ENCODE measurements at places on chromosomes 4 and X.

DNA sequence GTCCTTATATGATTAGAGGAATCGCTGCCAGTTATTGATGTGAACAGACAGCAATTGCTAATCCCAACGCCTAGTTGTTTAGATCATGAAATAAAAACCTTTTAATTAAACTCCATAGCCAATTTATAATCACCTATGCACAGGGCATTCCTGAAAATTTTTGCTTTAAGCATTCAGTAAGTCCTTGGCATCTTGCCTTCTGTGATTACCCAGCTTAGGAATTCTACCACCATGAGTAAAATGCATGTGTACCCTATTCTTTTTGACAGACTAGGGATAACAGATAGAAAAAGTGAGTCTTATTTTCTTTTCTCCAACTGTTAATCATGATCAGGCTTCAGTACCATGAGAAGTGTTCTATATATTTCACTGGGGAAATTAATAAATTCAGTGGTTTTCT lies 995.3 kb upstream of the GRIA3 start:
- DNase-seq = no peak

DNA sequence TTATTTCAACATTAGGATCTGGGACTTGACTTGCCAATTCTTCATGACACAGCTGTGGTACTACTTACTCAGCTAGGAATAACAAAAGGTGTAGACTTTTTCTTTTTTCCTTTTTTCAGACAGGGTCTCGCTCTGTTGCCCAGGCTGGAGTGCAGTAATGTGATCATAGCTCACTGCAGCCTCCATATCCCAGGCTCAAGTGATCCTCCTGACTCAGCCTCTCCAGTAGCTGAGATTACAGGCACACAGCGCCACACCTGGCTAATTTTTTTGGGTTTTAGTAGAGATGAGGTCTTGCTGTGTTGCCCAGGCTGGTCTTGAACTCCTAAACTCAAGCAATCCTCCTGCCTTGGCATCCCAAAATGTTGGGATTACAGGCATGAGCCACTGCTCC lies 16.3 kb downstream of the NOA1 start:
- no peak for DNase-seq

GRCh38 chr4:106080376-106080775 lies 185.1 kb downstream of the NPNT start:
- no peak for DNase-seq

- DNase-seq = no peak
These were observed 558.3 kb upstream of the GRIA3 start for GRCh38 chrX:122625821-122626220.

GRCh38 chr4:98577956-98578355 lies 80.5 kb downstream of the TSPAN5 start:
- no peak for DNase-seq

DNA sequence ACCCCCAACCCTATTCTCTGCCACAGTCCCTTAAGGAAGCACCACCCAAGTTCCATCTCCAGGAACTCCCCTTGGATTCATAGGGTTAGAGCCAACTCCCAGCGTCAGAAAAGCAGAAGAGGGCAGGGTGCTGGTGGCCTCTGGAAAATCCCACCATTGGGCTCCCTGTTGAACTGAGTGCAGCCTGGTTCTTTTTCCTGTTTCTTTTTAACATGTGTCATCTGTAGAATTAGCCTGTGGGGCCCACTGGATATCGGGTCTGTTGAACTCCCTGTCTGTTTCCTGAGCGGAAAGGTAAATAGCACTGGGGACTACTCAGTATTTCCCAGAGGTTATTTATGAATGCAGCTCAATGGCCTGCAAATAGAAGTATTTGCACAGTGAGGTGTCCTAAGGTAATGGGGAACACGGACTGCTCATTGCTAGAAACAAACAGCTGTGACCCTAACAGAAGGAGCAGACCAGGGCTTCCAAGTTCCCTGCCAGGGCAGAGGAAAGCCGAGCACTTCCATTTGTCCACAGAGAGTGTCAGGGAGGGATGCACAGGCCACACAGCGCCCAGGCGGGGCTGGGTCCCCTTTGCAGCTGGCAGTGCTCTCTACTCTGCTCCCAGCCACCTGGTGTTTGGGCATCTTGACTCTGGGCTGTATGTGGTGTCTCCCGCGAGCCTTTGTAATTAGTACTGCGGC lies 102.6 kb downstream of the FHDC1 start:
- peak; percentile 11 for DNase-seq

GRCh38 chr4:43399726-43400125 lies 507.2 kb downstream of the GRXCR1 start:
- DNase-seq = no peak

GRCh38 chrX:9650091-9650490 lies 115.6 kb downstream of the GPR143 start:
- no peak for DNase-seq

- no peak for DNase-seq
These were observed 163.3 kb downstream of the MID1 start for GRCh38 chrX:10457092-10457491.

DNA sequence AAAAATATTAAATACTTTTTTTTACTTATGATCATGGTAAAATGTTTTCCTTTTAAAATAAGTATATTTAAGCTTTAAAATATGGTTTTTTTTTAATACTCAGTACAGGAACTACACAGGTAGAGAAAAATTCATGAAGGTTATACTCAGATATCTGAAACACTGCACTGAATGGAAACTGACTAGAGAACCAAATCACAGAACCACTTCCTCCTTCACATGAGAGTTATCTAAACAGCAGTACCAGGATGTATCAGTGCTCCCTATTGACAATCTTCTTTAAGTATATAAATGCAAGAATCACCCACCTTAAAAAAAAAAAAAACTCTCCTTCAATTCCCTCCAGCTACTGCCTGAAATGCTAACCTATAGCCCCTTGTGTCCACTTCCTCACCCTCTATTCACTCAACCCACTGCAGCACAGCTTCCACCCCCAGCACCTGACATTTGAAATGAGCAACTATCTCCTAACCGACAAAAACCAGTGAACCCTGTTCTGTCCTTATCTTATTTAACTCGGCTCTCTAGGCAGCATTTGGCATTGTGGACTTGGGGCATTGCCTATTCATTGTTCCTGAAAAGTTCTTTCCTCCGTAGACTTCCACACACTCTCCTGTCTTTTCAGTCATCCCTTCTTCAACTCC lies 9.1 kb downstream of the SLC7A3 start:
- DNase-seq = no peak

- no peak for DNase-seq
These were observed 112.2 kb upstream of the MAP3K15 start for GRCh38 chrX:19627533-19627932.

- DNase-seq = no peak
These were observed 44.2 kb upstream of the SPRY1 start for GRCh38 chr4:123352240-123352945.

GRCh38 chr4:139129206-139129605 lies 47.8 kb downstream of the ELF2 start:
- no peak for DNase-seq

DNA sequence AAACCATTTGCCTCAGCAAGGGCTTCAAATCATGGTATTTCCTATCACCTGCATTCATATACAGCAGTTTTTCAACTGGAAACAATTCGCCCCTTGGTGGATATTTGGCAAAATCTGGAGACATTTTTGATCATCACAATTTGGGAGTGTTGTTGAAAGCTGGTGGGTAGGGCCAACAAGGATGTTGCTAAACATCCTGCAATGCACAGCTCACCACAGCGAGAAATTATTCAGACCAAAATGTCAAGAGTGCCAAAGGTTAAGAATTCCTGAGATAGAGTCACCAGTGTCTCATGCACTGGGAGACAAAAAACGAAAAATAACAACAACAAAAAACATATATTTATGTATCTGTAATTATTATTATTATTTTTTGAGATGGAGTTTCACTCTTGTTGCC lies 435.2 kb upstream of the CTSO start:
- DNase-seq = no peak

- no peak for DNase-seq
These were observed 3.0 kb downstream of the MAGED2 start for GRCh38 chrX:54810532-54810931.

- peak; percentile 42 for DNase-seq
These were observed 264.6 kb downstream of the SNCA start for GRCh38 chr4:89572224-89572858.

DNA sequence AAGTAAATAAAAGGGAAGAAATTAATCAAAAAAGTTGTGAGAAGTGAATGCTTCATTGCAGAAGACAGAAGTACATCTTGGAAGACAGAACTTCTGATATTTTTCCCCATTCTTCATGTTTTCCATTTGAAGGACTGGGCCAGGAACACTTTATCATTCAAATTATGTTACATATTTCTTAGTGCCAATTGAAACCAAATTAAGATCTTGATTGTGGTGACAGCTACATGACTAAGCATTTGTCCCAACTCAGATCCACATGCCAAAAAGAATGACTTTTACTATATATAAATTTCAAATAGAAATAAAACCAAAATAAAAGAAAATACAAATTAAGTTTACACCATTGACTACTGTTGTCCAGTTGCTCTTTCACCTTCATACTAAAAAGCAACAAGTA lies 14.0 kb upstream of the FGF5 start:
- DNase-seq = no peak

DNA sequence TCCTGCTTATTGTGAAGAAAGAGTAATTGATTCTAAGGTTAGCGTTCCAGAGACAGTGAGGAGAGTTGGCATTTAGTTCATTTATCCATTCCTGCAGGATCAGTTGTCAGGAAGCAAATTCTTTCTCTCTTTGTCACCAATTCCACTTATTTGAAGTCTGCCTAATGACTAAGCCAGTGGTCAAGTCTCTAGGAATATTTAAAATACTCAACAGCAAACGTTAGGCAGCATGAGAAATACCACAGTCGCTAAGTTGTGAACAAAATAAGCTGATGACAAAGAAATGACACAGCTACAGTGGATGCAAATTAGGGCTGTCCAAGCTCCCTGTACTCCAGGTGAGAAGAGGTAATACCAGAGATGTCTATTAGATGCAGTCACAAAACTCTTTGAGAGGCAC lies 6.6 kb upstream of the MAGEB17 start:
- DNase-seq = no peak

- no peak for DNase-seq
These were observed 11.3 kb downstream of the APBB2 start for GRCh38 chr4:41202820-41203568.

DNA sequence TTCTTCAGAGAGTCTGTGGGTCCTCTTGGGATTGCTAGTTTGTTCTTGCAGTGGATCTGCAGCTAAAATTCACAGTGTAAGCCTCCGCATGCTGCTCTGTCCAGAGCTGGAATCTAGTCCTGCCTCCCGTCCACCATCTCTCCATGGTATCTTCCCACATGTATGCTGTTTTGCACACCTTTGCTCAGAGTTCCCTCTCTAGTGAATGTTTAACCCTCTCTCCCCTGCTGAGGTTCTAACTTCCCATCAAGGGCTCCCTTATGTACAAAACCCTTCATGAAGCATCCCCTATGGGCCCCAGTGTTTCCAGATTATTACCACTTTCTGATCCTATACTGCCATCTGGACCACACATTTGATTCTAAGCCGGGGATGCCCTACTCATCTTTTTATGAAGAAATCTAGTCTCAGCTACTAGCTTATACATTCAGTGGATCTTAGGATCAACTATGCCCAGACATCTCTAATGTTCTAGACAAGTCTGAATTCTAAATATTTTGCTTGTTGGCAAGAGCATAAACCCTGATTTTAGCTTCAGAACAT lies 157.3 kb downstream of the CPEB2 start:
- no peak for DNase-seq

GRCh38 chrX:96752781-96753180 lies 68.1 kb downstream of the DIAPH2 start:
- DNase-seq = no peak

- DNase-seq = no peak
These were observed 4.8 kb downstream of the LETM1 start for GRCh38 chr4:1851160-1851559.

- no peak for DNase-seq
These were observed 140.1 kb downstream of the SPANXN4 start for GRCh38 chrX:143165778-143166177.

- no peak for DNase-seq
These were observed 136.9 kb upstream of the PDE5A start for GRCh38 chr4:119765469-119765868.

- peak; percentile 27 for DNase-seq
These were observed 102.9 kb downstream of the TSPAN7 start for GRCh38 chrX:38664285-38664684.

DNA sequence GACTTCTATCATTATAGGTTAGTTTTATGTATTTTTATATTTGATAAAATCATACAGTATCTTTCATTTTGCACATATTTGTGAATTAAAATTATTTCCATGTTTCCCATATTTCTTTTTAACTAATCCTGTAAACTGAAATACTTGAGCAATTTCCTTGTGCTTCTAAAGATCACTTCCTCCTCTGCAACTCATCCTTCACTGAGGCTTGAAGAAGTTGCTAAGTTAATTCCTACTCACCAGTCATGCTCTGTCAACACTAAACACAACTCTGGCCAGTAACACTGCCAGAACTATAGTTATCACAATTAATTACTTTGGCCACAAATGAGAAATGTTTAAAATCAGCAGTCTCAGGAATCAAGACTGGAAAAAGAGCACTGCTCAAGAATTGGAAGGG lies 6.7 kb downstream of the SPATA4 start:
- no peak for DNase-seq

DNA sequence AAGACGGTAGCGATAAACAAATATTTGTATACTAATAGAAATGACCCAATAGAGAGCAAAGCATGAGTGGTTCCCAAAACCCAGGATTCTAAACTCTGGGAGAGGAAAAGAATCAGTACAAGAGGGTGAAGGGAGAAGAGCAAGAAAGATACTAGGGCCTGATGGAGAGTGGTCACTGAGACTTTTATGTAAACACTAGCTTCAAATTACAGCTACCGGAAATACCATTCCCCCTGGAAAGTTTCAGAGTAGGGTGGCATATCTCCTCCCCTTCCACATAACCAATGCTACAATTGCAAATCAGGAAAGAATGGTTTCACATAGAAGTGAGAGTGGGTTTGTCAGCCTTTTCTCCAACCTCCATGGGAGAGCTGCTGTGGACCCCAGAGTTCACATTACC lies 77.1 kb downstream of the EIF4E start:
- DNase-seq = no peak

GRCh38 chr4:34271479-34272355 lies 1972.6 kb downstream of the ARAP2 start:
- no peak for DNase-seq

GRCh38 chr4:123478859-123479345 lies 82.3 kb downstream of the SPRY1 start:
- DNase-seq = no peak

- DNase-seq = peak; percentile 25
These were observed at the start of gene BEX3 for GRCh38 chrX:103376118-103376978. Gene BEX3 (plus strand): TSS chrX:103376538. CDS start chrX:103377522, 984 bp downstream.

GRCh38 chr4:64564126-64564525 lies 154.9 kb upstream of the TECRL start:
- DNase-seq = no peak

Measured in NCI-H1417 treated with DMSO at 0.1 percent for 48 hours (cell line).